Kidney glomerular epithelial cell (primary cell): ENCODE measurements at places on chromosomes 5 and 9.

DNA sequence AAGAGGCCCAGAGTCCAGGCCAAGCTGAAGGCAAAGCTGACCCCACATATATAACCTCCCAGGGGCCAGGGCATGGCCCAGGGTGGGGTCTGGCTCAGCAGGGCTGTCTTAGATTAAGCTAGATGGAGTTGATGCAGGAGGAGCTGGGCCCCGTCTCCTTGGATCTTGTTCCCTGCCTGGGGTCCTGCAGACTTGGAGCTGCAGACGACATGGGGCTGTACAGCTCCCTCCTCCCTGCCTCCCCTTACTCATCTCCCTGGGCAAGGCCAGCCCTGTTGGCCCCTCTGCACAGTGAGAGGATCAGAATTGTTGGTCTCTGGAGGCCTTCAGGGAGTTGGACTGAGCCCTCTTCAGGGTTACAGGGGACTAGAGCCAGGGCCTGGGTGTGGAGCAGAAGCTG lies 134.9 kb downstream of the RGS3 start:
- DNase-seq = no peak

GRCh38 chr5:68964679-68965078 lies 129.1 kb upstream of the SLC30A5 start:
- no peak for DNase-seq

GRCh38 chr5:177100714-177101121 lies 14.0 kb downstream of the FGFR4 start:
- no peak for DNase-seq

- no peak for DNase-seq
Measured at GRCh38 chr5:121285801-121286521, 565.7 kb upstream of the FTMT start.

GRCh38 chr9:134943836-134944235 lies 26.1 kb upstream of the FCN1 start:
- DNase-seq = no peak

- no peak for DNase-seq
Measured at GRCh38 chr5:1103505-1104326, 8.1 kb downstream of the SLC12A7 start.

- DNase-seq = peak; percentile 93
Measured at GRCh38 chr9:81737871-81738507, 48.6 kb upstream of the TLE1 start.
